Activated T-helper 17 cell treated with anti-CD3 and anti-CD28 coated beads, Interleukin-2, amount 50 U/mL, for 72 hours (primary cell): ENCODE measurements at places on chromosomes 16 and 17. TPM values are rescaled to one million over a fixed set of nuclear protein-coding genes. Genes with fewer than 3 reads are reported as not detected.

Gene TAC4
- not detected for total RNA-seq

Gene SOST
- not detected for total RNA-seq

Gene SPPL2C
- not detected for total RNA-seq

Gene FAM20A
- total RNA-seq, result not detected

Gene WDR90
- 50.7 TPM for total RNA-seq

Gene PRAC2
- not detected for total RNA-seq

Gene CIBAR2
- not detected for total RNA-seq

Gene FBXO31
- 29.1 TPM for total RNA-seq

Gene SPATA32
- 0.13 TPM for total RNA-seq

Gene MT2A
- total RNA-seq, result 114 TPM

Gene NECAB2
- not detected for total RNA-seq

Gene CDH5
- total RNA-seq, result not detected
